KG1 (cell line): ENCODE measurements at places on chromosomes 2 and 18.

GRCh38 chr2:148167241-148167766, 146.4 kb downstream of the MBD5 start:
- DNase-seq = no peak

DNA sequence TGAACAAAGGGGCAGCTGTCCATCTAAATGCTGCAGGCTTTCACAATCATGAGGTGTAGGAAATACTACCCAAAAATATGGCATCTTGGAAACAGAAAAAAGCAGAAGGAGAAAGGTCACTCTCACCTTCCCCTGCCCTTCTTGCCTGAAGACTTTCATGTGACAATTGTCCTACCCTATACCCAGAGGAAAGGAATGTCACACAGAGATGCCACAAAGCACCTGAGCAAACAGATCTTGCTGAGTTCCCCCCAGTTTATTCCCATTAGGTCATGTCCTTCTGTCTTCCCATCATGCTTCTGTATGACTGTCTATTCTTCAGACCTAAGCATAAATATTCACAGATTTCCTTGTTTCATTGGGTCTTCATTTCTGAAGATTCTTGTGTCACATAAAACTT, 116.6 kb upstream of the MSH6 start:
- no peak for DNase-seq

DNA sequence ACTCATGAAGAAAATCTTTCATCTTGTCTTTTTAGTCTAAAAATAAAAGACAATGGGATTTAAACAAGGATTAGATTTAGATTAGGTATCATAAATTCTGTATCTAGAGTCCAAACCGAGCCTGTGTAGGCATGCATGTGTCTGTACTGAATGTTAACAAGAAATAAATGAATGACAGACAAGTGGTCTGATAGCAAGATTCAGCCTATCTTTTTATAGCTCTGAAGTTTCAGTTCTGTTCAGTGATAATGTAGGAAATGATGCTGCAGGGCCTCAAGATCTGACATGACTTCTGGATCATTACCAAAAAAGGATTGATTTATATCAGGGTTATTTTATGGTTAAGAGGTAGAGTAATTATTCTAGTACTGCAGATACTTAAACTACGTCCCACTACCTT, 137.0 kb upstream of the ATP5MC3 start:
- no peak for DNase-seq

DNA sequence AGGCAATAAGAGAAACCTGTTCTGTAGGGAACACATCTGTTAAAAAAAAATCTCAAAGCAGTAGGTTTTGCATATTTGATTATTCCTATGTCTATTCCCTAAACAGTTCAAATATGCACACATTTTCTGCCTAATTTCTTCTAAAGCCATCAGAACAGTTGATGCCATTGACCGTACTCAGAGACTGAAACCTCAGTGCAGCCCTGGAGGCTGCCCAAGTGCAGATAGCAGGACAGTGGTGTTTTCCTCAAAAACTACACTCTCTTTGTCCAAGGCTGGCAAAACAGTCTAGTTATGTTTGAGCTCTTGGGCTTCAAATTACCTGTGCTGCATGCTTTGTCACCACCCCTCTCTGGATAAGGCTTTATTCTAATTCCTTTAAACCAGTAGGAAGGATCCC, 23.3 kb upstream of the NFE2L2 start:
- DNase-seq = no peak

- no peak for DNase-seq
These were observed 368.7 kb upstream of the ID2 start for GRCh38 chr2:8312861-8313830.

DNA sequence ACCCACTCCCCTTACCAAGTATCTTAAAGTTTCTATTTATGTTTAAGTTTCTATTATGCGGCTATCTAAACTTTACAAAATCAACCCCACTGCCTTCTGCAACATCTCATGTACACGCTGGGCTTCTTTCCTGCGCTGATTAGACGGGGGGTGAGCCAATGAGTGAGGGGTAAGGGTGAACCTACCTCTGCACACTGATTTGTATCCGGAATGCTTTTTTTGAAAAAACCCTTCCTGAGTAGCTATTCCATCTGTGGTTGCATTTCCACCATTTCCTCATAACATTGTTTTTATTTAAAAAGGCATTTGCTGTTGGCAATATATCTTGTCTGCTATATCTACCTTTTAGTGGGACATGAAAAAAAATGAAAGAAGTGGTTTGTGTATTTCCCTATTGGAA, 6.3 kb downstream of the ALPG start:
- no peak for DNase-seq

GRCh38 chr2:178074123-178075005, 1.8 kb upstream of the PDE11A start:
- no peak for DNase-seq

GRCh38 chr18:23107718-23108117, 27.6 kb upstream of the CABLES1 start:
- DNase-seq = no peak

DNA sequence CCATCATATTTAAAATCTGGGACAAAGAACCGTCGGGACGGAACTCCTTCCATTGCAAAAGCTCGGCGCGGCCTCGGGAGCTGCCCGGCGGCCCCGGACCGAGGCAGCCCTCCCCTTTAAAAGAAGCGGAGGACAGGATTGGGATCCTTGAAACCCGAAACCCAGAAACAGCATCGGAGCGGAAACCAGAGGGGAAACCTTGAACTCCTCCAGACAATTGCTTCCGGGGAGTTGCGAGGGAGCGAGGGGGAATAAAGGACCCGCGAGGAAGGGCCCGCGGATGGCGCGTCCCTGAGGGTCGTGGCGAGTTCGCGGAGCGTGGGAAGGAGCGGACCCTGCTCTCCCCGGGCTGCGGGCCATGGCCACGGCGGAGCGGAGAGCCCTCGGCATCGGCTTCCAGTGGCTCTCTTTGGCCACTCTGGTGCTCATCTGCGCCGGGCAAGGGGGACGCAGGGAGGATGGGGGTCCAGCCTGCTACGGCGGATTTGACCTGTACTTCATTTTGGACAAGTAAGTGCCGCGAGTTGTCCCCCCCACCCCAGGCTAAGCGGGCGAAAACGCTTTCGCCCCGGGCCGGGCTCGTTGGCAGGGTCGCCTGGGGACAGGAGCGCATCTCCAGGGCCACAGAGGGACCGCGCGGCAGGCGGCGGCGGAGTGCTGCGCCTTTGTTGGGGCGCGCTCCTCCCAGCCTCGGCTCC, at the start of gene ANTXR1:
Gene ANTXR1 (plus strand): TSS at position 38 of the 698 bp plus-strand sequence. CDS start 321 bp downstream, at position 359.
- no peak for DNase-seq

DNA sequence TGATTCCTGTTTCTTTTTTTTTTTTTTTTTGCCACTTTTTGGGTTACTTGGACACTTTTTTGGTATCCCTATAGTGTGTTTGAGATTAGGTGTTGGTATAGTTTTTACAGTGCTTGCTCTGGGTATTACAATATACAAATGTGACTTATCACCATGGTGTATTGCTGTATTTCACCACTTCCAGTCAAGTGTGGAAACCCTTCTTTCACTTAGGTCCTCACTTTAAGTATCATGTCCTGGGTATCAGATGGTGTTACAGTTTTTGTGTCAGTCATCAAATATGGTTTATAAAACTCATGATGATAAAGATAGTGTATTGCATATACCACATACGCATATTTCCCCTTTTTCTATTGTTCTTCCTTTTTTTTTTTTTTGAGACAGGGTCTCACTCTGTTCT, 1.8 kb downstream of the ATP9B start:
- no peak for DNase-seq

DNA sequence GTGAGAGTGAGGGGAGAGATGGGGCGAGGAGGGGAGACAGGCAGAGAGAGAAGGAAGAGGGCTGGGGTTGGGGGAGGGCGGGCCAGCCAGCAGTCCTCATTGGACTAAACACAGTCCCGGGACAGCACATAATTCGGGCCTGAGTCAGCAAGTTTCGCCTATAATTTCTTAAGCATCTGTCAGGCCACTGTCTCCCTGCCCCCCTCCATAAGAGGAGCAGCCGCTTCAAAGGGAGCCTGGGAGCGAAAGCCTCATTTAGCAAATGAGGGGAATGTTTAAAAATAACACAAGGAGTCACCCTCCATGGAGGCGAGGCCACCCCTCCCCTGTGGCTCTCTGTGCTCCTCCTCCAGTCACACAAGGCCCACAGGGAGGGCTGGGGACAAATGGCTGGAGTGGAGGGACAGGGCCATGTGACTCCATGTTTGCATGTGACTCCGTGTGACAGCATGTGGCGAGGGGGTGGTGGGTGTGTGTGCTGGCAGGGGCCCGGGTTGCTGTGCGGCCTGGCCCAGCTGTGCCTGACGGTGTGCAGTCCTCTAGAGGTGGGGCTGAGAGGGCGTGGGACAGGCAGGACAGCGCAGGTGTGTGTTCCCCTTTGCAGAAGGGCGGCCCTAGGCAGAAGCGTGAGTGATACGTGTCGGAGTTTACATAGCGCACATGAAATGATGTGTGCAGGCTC, 162.4 kb downstream of the CELF4 start:
- DNase-seq = no peak

GRCh38 chr2:122634256-122634655, 878.8 kb downstream of the TSN start:
- DNase-seq = no peak

GRCh38 chr2:219571311-219572236, at the start of gene OBSL1:
OBSL1 (minus strand) TSS chr2:219571539; CDS start chr2:219571232, 307 bp downstream.
- DNase-seq = no peak

- DNase-seq = peak; percentile 57
These were observed 163.8 kb upstream of the MEX3C start for GRCh38 chr18:51361130-51361860.

GRCh38 chr2:101064868-101065549, 62.9 kb downstream of the RPL31 start:
- no peak for DNase-seq

DNA sequence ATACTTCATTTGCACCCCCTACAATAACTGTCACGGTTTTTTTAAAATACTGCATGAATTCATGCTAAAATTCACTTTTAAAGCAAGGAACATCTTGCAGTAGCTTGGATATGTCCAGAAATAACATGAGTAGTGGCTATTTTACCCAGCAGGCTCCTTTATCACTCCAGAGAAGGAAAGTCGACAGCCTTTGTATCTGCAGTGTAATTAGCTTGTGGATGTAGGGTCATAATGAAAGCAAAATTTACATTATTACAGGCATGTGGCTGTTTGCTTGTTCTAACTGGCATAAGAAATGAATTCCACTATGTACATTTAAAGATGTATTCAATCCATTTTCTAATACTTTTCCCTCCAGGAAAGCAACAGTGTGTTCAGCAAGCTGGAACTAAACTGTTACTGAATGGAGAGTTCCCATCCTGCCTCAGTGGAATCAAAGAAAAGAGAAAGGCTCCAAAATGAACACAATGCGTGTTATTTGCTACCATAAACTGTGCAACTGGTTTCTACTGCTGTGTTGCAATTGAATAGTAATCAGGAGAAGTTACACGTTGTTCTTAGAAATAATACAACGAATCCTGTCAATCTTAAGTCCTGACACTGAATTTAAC, 321.2 kb upstream of the VRK2 start:
- DNase-seq = no peak

GRCh38 chr2:133581010-133581760, 12.9 kb upstream of the NCKAP5 start:
- no peak for DNase-seq

DNA sequence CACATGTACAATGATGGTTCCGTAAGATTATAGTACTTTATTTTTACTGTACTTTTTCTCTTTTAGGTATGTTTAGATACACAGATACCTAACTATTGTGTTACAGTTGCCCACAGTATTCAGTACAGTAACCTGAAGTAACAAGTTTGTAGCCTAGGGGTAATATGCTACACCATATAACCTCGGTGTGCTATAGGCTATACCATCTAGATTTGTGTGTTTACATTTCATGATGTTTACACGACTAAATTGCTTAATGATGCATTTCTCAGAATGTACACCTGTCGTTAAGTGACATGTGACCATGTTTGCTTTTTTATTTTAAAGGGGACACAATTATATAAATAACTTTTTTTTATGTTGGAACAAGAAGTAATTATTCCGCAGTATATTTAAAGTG, 34.5 kb downstream of the PIK3C3 start:
- no peak for DNase-seq

DNA sequence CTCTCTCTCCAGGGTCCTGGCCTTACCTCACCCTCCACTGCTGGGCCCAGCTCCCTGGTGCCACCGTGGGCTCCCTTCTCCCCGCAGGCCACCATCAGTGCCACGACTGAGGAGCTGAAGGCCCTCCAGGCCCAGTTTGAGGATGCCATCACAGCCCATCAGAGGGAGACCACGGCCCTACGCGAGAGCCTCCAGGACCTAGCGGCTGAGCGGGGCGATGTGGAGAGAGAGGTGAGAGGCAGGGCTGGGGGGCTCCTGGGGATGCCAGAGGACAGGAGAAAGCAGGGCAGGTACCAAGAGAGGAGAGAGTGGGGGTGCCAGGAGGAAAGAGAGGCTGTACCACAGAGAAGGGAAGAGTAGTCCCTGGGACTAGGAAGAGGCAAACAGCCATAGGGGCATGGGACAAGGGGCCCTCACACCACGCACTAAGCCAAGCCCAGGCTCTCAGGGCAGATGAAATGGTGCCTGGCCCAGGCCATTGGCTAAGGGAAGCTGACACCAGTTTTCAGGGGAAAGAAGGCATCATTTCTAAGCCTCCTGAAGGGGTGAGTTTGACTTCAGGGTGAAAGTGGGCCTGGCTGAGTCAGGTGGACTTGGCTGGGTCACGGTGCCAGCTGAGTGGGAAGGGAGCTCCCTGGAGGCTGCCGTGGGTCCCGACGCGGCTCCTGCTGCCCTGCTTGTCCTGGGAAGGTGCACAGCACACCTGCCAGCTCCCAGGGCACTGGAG, 39.0 kb upstream of the SNED1 start:
- no peak for DNase-seq
